Activated CD4-positive, alpha-beta T cell treated with anti-CD3 and anti-CD28 coated beads, Interleukin-2, amount 10 ng/mL, durations not matched to agents 7 days and 5 days (primary cell): ENCODE measurements at places on chromosomes 3 and 15. TPM values are rescaled to one million over a fixed set of nuclear protein-coding genes. Genes with fewer than 3 reads are reported as not detected.

GMNC gene
- total RNA-seq, result not detected

ABTB1 gene
- total RNA-seq, result 24.3 TPM

SHC4 gene
- 0.46 TPM for total RNA-seq

ACKR4 gene
- 0.10 TPM for total RNA-seq

SHISA5 gene
- total RNA-seq, result 271 TPM

ACSBG1 gene
- not detected for total RNA-seq

CPLX3 gene
- 0.12 TPM for total RNA-seq

ITIH4 gene
- 28.6 TPM for total RNA-seq

RPSA gene
- 1,760 TPM for total RNA-seq

DNA sequence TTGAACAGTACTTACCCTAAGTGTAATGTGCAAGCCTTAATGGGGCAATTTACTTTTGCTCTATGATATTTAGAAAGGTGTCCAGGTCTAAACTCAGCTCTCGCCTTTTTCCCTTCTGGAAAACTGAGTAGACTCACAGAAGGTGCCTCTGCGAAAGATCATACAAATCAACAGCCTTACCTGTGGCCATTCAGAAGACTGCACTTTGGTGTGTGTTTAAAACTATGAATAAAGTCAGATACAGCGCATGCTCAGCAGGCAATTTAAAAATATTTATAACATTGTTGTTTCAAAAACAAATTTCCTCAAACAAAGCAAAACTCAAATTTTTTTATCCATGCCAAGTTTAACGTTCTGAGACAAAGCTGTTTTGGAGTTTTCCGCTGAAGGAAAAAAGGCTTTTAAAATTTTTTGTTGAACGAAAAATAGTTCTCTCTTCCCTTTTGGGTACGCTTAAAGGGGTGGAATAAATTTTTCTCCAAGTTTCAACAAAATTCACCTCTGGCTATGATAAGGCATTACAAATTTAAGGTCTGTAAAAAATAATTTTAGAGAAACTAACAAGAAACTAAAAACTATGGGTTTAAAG, 156.3 kb downstream of the TIGIT start:
- DNase-seq, result no peak
- H3K27ac ChIP-seq, result no peak overlapping the region
- H3K27me3 ChIP-seq, result peaks cover 2% of the 10 kb centered on the region
- peaks cover 3% of the 10 kb centered on the region for H3K4me1 ChIP-seq
- no peaks in the 10 kb centered on the region for H3K36me3 ChIP-seq
- H3K4me3 ChIP-seq, result no peak overlapping the region

- H3K36me3 ChIP-seq, result no peaks in the 10 kb centered on the region
- no peak overlapping the region for H3K27ac ChIP-seq
- H3K4me3 ChIP-seq, result no peak overlapping the region
These were observed 52.7 kb downstream of the NFKBIZ start for GRCh38 chr3:101902041-101902440.

DNA sequence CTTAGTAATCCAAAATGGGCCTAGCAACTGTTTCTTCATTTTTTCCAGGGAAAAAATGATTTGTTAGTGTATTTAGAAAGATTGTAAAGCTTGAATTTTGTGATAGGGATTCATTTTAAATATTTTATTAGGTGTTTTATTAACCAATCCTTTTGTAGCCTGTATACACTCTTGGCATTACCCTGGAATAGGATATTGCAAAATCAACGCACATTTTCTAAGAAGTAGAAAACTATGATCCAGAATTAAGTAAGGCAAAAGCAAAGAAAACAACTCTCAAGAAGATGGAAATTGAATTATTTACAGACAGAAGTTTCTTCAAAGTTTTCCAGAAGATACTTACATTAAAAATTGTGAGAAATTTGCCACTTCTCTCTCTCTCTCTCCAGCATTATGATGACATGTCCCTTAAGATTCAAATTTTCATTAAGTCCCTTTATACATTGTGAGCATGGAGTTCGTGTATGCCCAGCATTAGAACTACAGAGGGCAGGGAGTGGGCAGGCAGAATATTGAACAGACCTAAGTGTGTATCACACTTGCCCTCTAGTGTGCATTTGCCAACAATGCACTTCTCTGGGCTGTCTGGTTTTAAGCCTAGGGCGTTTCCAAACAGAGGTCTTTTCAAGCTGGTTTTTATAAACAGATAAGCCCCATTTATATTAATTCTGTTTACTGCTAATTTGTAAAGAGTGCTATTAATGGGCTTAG, 28.5 kb upstream of the CMSS1 start:
- no peaks in the 10 kb centered on the region for H3K36me3 ChIP-seq
- H3K4me1 ChIP-seq, result no peaks in the 10 kb centered on the region
- peaks cover 33% of the 10 kb centered on the region for H3K27me3 ChIP-seq
- no peak overlapping the region for H3K4me3 ChIP-seq

DNA sequence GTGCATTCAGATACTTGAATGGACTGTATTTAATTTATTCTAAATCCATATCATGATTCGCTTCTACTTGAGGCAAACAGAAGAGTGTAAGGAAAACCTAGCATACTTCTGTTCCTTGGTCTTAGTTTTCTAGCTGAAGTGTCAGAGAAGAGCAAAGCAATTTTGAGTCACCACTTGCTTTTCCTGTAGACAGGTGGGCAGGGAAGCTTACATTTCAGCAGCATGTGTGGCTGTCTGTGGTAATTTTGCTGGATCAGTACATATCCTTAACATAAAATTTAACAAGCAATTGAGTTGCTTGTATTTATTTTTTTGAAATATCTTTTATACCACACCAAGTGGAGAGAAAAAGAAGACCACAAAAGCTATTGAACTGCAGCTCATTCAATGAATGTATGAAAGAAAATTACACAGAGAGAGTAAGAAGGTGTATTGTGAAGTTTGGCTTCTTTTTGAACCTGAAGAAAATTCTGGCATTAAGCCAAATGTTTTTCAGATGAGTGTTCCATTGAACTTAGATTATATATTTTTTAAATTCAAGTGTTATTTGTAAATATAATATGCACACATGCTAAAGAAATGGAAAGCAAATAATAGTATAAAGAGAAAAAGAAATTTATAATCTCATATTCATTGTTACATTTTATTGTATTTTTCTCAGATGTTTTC, 747.6 kb downstream of the NAALADL2 start:
- no peak overlapping the region for H3K27ac ChIP-seq
- DNase-seq, result no peak
- no peaks in the 10 kb centered on the region for H3K27me3 ChIP-seq
- H3K4me1 ChIP-seq, result no peaks in the 10 kb centered on the region

DNA sequence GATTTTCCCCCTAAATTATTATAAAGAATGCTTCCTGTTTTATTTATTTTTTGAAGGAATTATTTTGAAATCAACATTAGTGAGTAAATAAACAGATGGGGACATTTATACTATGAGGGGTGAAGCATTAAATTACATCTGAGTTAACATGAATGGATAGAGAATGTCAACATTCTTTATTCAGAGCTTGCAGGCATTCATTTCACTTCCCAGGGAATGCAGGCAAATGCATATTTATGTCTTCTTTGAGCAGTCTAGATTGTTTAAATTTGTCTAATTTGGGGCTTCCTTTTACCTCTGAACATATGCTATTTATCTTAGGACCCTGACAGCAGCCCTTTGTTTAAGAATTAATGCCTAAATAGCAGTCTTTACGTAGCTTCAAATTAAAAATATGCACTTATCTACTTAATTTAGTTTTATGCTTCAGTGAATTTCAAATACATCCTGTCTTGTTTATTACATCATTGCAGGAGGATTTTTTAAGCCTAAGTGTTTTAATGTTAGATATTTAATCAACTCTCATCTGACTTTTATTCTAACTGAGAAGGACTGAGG, 630.5 kb upstream of the LMCD1 start:
- peaks cover 3% of the 10 kb centered on the region for H3K27me3 ChIP-seq
- DNase-seq, result no peak
- H3K4me3 ChIP-seq, result no peak overlapping the region
- H3K27ac ChIP-seq, result no peak overlapping the region

DNA sequence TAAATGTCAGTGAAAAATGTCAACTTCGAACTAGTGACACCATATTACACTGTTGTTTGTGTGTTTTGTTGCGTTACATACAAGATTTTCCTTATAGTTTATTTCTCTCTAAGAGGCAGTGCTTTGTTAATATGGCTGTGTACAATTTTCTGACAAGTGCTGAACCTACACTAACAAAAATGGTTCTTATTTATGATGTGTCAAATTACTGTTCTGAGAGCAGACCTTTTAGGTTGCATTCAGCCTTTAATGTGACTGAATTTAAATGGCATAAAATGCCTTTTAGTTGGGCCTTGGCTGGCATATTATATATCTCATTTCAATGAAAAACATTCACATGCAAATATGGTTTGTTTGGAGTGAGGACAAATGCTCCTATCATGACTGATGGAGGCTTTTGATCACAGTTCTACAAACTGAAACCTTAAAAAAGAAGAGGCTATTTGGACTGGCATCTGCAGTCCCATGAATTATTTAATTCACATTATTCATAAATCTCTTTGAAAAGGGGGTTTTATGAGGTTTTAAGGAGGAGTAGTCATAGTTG, 750.6 kb downstream of the CADM2 start:
- H3K4me3 ChIP-seq, result no peak overlapping the region
- H3K27ac ChIP-seq, result no peak overlapping the region
- no peaks in the 10 kb centered on the region for H3K27me3 ChIP-seq
- no peak for DNase-seq
- H3K36me3 ChIP-seq, result no peaks in the 10 kb centered on the region

DNA sequence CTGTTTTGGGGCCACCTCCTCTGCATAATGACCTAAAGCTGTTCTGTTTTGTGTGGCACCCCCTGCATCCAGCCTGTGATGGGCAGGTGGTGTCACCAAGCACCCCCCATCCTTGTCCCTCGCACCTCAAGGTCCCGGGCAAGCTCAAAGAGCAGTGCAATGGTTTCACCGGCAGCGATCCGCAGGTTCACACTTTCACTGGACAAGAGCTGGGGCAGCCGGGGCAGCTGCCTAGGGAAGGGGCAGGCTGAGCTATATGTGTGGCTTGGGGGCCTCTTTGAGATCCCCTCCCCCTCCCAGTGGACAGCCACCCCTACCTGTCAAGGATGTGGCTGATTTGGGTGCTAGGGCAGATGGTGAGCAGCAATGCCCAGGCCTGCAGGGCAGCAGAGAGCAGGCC, 3.1 kb downstream of the IFRD2 start:
- peaks cover 23% of the 10 kb centered on the region for H3K4me1 ChIP-seq
- no peaks in the 10 kb centered on the region for H3K36me3 ChIP-seq
- no peak for DNase-seq
- no peaks in the 10 kb centered on the region for H3K27me3 ChIP-seq
- H3K27ac ChIP-seq, result no peak overlapping the region

DNA sequence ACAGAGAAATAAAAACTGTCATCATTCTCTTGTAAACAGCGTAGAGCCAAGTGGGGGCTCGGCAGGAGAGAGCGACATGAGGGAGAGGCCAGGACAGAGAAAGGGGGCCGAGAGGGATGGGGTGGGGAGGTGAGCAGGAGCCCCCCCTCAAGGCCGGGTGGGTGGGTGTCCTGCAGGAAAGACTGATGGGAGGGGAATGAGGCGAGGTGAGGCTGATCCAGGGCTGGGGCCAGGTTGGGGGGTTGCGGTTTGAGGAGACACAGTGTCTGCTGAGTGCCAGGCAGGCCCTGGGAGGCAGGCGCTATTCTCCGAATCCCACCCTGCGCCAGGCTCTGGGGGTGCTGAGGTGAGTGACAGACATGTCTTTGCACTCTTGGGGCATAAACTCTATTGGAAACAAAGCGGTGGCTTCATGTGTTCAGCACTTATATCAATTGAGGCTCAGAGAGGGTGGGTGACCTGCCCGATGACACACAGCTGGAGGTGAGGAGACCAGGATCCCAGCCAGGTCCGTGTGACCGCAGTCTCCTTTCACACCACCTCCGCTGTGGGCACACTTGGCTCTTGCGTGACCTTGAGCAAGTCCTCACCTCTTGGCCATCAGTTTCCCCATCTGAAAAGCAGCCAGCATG, 19.6 kb upstream of the CSPG4 start:
- H3K27me3 ChIP-seq, result peaks cover 8% of the 10 kb centered on the region
- no peak for DNase-seq
- H3K4me3 ChIP-seq, result no peak overlapping the region
- peaks cover 20% of the 10 kb centered on the region for H3K4me1 ChIP-seq

DNA sequence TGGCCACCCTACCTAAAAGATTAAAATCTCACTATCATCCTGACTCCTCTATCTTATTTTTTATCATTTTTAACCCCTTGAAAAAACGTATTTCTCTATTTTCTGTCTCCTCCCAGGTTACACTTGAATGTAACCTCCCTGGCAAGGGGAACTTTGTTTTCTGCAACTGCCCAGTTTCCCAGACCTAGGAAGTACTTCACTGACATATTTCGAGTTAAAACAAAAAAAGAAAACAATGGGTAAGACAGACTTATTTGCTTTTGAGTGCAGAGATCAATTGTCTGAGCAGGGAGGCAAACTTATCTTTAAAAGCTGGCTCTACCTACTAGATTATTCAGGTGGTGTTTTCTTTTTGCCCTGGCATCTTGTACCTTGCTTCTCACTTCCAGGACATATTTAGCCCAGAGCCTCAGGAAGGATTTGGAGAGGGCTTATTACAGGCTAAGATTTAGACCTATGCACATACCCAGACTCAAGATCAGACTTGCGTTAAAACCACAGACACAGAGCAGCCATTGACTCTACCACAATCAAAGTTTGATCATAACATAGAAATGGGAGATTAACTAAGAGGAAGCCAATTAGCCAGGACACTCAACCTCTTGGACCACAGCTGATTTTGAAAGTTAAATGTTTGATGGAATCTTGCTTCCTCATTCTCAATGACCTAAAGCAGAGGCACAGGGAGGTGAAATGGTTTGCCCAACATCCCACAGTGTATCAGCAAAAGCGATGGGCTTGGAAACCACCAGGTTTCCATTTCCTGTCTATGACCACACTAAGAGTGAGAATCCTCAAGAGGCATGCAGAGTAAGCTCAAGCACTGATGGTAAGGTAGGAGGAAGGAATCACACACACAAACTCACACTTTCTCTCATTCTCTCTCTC, 169.5 kb upstream of the THBS1 start:
- H3K36me3 ChIP-seq, result no peaks in the 10 kb centered on the region
- no peak overlapping the region for H3K4me3 ChIP-seq
- no peak overlapping the region for H3K27ac ChIP-seq
- DNase-seq, result no peak
- peaks cover 15% of the 10 kb centered on the region for H3K4me1 ChIP-seq

- no peaks in the 10 kb centered on the region for H3K27me3 ChIP-seq
- peak overlapping the region; percentile 97 for H3K27ac ChIP-seq
- DNase-seq, result no peak
- peaks cover 43% of the 10 kb centered on the region for H3K4me1 ChIP-seq
- peak overlapping the region; percentile 89 for H3K4me3 ChIP-seq
- H3K36me3 ChIP-seq, result peaks cover 54% of the 10 kb centered on the region
These were observed 747 bp downstream of the NSUN3 start for GRCh38 chr3:94063496-94064119.

GRCh38 chr3:118963711-118964110, 70.9 kb downstream of the IGSF11 start:
- DNase-seq, result no peak
- no peaks in the 10 kb centered on the region for H3K4me1 ChIP-seq
- H3K27me3 ChIP-seq, result peaks cover 10% of the 10 kb centered on the region
- no peak overlapping the region for H3K27ac ChIP-seq
- no peaks in the 10 kb centered on the region for H3K36me3 ChIP-seq
- H3K4me3 ChIP-seq, result no peak overlapping the region

- no peak overlapping the region for H3K27ac ChIP-seq
- H3K4me3 ChIP-seq, result no peak overlapping the region
- no peaks in the 10 kb centered on the region for H3K4me1 ChIP-seq
- DNase-seq, result no peak
These were observed 709.4 kb downstream of the ZNF385D start for GRCh38 chr3:21041621-21042020.

GRCh38 chr15:40929660-40930429, 705 bp downstream of the DLL4 start:
- peaks cover 75% of the 10 kb centered on the region for H3K27me3 ChIP-seq
- no peaks in the 10 kb centered on the region for H3K36me3 ChIP-seq
- peak overlapping the region; percentile 60 for H3K4me3 ChIP-seq
- H3K27ac ChIP-seq, result no peak overlapping the region
- DNase-seq, result no peak
- peaks cover 46% of the 10 kb centered on the region for H3K4me1 ChIP-seq
